ENCODE measurements at places on chromosomes 13 and 19. TPM values are rescaled to one million over a fixed set of nuclear protein-coding genes. Genes with fewer than 3 reads are reported as not detected.
A peak's percentile ranks its signal among the peaks of the same experiment; 100 is the strongest.

Gene KLK2
- total RNA-seq: 0.44 TPM

Gene ERICH6B
- not detected for total RNA-seq

Gene BBC3
- 14.6 TPM for total RNA-seq

Gene DIAPH3
- 30.1 TPM for total RNA-seq

Gene SHKBP1
- 136 TPM for total RNA-seq

Gene SIGLEC5
- total RNA-seq: not detected

Gene ERCC5
- 46.8 TPM for total RNA-seq

Gene ATP1A3
- 0.97 TPM for total RNA-seq

Gene C19orf85
- not detected for total RNA-seq

Gene DAND5
- total RNA-seq: not detected

DNA sequence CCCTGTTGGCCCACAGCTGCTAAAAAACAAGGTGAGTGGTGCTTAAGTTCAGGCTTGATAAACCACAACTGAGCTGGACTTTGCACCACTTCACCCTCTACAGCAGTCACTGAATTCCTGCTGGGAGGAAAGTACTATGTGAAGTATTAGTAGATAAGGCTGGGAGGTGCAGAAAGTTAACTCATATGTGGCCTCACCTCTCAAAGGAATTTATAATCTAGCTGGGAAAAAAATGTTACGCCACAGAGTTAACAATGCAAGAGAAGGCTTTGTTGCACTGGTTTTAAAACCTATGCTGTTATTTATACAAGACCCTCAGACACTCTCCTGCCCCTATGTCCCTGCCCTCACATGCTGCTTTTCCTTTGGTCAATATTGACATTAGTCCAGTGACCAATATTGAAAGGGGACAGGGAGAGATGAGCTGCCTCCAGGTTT is 60.9 kb downstream of the LIG4 start:
- H3K27ac ChIP-seq: no peak overlapping the region
- no peaks in the 10 kb centered on the region for H3K36me3 ChIP-seq
- no peak for DNase-seq
- no peaks in the 10 kb centered on the region for H3K27me3 ChIP-seq

DNA sequence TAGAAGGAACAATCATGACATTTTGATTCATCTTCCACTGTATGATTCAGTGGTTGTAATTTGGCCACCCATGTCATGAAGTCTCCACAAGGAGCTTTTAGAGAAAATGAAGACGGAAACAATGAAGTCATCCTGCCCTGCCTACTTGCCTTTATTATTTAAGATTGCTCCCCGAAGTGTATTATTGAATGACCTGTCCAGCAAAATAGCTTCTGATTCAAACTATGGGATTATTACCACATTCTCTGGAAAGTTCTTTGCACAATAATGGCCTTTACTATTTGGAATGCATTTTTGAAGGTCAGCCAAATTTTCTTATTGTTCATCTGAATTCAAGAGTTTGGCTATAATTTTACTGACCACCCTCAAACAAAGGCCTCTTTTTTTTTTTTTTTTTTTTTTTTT is 77.8 kb upstream of the RFC3 start:
- peaks cover 27% of the 10 kb centered on the region for H3K4me1 ChIP-seq
- no peaks in the 10 kb centered on the region for H3K27me3 ChIP-seq
- no peaks in the 10 kb centered on the region for H3K36me3 ChIP-seq
- H3K27ac ChIP-seq: no peak overlapping the region

- no peaks in the 10 kb centered on the region for H3K27me3 ChIP-seq
- DNase-seq: no peak
- H3K4me3 ChIP-seq: no peak overlapping the region
- H3K27ac ChIP-seq: no peak overlapping the region
These were observed 61.2 kb upstream of the EDNRB start for GRCh38 chr13:77979721-77980385.

DNA sequence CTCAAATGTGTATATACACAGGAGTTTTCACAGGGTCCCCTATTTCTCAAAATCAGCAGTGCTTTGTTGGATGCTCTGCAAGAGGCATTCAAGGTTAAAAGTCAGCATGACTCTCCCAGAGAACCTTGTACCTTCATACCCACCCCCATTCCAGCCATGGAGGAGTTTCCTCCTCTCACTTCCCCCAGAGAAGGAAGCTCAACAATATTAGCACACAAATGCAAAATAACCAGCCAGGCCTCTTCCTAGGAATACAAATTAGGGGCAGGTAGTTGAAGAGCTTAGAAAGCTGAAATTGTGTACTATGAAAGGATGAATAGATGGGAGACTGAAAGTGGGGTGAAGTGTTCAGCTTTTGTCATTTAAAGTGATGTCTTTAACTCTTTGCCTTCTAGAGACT is 43.8 kb downstream of the SPRY2 start:
- no peaks in the 10 kb centered on the region for H3K36me3 ChIP-seq
- no peaks in the 10 kb centered on the region for H3K27me3 ChIP-seq
- no peak overlapping the region for H3K27ac ChIP-seq
- DNase-seq: no peak
- H3K4me1 ChIP-seq: no peaks in the 10 kb centered on the region

- peak overlapping the region; percentile 56 for H3K27ac ChIP-seq
- DNase-seq: no peak
- peak overlapping the region; percentile 67 for H3K4me3 ChIP-seq
- H3K36me3 ChIP-seq: no peaks in the 10 kb centered on the region
These were observed 85.8 kb upstream of the UBL3 start for GRCh38 chr13:29936051-29936813.

DNA sequence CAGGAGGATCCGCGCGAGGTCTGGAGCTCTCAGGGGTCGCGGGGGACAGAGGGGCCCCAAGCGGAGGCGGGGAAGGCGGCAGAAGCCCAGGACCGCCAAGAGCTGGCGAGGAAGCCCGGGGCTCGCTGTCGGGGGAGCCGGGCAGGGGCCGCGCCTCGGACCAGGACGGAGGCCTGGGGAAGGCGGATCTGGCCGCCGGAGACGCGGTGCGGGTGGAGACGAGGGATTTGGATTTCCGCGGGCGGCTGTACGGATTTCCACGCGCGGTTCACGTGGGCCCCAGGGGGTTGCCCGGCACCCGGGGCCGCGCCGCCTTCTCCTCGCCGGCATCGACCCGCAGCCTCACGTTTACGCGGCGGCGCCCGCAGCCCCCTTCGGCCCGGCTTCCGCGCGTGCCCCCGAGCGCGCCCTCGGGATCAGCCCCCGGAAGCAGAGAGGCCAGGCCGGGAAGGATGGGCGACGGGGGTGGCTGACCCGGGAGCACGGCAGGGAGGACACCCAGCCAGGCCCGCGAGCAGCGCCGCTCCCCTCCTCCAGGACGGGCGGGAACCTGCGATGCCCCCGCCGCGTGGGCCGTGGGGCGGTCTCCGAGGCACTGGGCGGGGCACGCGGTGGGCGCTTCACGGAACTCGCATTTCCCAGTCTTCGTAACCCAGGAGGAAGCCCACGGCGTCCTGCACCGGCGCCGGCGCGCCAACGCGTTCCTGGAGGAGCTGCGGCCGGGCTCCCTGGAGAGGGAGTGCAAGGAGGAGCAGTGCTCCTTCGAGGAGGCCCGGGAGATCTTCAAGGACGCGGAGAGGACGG is 4.7 kb downstream of the F7 start:
- peaks cover 3% of the 10 kb centered on the region for H3K36me3 ChIP-seq
- no peak overlapping the region for H3K4me3 ChIP-seq
- peaks cover 5% of the 10 kb centered on the region for H3K27me3 ChIP-seq
- H3K4me1 ChIP-seq: no peaks in the 10 kb centered on the region

- peaks cover 18% of the 10 kb centered on the region for H3K4me1 ChIP-seq
- H3K36me3 ChIP-seq: peaks cover 41% of the 10 kb centered on the region
- DNase-seq: peak; percentile 21
- no peaks in the 10 kb centered on the region for H3K27me3 ChIP-seq
- H3K4me3 ChIP-seq: peak overlapping the region; percentile 97
- peak overlapping the region; percentile 97 for H3K27ac ChIP-seq
These were observed 630 bp downstream of the NUCB1 start for GRCh38 chr19:48900477-48901406.

- no peak overlapping the region for H3K4me3 ChIP-seq
- no peak overlapping the region for H3K27ac ChIP-seq
- H3K27me3 ChIP-seq: no peaks in the 10 kb centered on the region
- no peak for DNase-seq
- no peaks in the 10 kb centered on the region for H3K4me1 ChIP-seq
These were observed 7.5 kb downstream of the ZNF835 start for GRCh38 chr19:56663931-56664500.

DNA sequence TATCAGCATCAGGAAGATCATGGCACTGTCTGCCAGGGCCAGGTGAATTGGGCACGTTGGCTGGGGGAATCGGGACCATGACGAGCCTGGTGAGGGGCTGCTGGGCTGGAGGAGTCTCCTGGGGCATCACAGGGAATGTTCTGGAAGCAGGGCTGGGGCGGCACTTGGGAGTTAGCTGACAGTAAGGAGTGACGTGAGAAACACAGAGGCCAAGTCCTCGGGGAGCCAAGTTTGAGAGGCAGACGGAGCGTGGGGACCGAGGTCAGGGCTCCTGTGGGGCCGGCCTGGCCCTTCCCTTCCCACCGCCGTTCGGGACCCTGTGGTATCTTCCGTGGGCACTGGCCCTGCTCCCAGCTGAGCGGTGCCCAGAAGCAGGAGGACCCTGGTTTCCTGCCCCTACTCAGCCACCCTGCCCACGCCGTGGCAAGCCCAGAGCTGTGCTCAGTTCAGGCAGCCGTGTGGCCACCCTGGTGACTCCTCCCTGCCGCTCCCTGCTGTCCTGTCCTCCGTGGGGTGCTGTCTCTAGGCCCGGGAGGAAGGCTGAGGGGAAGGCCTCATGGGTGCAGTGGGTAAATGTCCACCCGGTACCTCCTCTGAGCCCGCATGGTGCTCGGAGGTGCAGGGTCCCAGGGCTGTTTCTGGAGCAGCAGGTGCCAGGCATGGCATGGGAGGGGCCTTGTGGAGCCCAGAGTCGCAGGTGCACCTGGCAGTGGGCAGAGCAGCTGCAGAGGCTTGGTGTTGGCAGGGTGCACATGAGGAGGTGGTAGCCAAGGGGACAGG is 25.2 kb downstream of the CRTC1 start:
- DNase-seq: no peak
- H3K4me3 ChIP-seq: no peak overlapping the region
- no peaks in the 10 kb centered on the region for H3K36me3 ChIP-seq
- H3K27me3 ChIP-seq: peaks cover 8% of the 10 kb centered on the region

GRCh38 chr19:17765069-17765618 is 13.9 kb downstream of the FCHO1 start:
- no peak overlapping the region for H3K27ac ChIP-seq
- peaks cover 5% of the 10 kb centered on the region for H3K4me1 ChIP-seq
- no peaks in the 10 kb centered on the region for H3K27me3 ChIP-seq
- H3K36me3 ChIP-seq: peaks cover 63% of the 10 kb centered on the region
- H3K4me3 ChIP-seq: no peak overlapping the region

DNA sequence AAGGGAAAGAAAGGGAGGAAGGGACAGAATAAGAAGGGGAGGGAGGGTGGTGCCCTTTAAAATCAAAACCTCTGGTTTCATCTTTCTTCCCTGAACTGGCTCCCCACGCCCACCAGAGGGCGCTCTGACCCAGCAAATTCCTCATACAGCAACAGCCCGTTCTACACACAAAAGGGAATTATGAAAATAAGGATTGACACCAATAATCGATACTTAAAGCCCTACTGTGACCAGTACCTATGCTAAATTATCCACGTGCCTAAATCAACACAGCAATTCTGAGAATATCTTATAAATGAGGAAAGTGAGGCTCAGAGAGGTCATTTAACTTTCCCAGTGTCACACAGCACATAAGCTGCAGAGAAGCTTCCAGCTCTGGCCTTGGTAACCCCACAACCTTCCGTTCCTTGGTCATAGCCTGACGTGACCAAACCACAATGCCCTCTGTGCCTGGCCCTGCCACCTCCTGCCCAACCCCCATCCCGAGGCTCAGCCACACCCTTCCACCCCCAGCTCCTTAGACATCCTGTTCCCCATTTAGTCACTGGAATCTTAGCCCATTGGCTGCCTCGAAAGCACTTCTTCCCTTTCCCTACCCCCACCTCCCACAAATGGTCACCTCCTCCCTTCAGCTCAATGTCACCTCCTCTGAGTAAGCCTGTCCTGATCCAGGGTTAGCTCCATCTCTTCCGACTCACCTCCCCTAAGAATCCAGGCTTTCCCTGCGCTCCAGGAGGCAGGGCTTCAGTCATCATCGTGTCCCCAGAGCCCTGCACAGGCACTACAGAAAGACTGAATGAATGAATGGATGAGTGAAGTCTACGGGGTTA is 34.2 kb upstream of the PNMA8B start:
- peaks cover 5% of the 10 kb centered on the region for H3K36me3 ChIP-seq
- no peak overlapping the region for H3K4me3 ChIP-seq
- H3K27me3 ChIP-seq: peaks cover under 1% of the 10 kb centered on the region
- H3K27ac ChIP-seq: no peak overlapping the region

GRCh38 chr13:112690283-112690929 is 568 bp downstream of the ATP11A start:
- H3K4me1 ChIP-seq: peaks cover 46% of the 10 kb centered on the region
- H3K27me3 ChIP-seq: no peaks in the 10 kb centered on the region
- peak overlapping the region; percentile 62 for H3K27ac ChIP-seq
- H3K4me3 ChIP-seq: peak overlapping the region; percentile 87
- DNase-seq: peak; percentile 22

- peaks cover 3% of the 10 kb centered on the region for H3K4me1 ChIP-seq
- H3K4me3 ChIP-seq: no peak overlapping the region
- no peak for DNase-seq
- no peaks in the 10 kb centered on the region for H3K27me3 ChIP-seq
- H3K36me3 ChIP-seq: no peaks in the 10 kb centered on the region
These were observed 28.9 kb downstream of the NBEA start for GRCh38 chr13:34970961-34971360.

DNA sequence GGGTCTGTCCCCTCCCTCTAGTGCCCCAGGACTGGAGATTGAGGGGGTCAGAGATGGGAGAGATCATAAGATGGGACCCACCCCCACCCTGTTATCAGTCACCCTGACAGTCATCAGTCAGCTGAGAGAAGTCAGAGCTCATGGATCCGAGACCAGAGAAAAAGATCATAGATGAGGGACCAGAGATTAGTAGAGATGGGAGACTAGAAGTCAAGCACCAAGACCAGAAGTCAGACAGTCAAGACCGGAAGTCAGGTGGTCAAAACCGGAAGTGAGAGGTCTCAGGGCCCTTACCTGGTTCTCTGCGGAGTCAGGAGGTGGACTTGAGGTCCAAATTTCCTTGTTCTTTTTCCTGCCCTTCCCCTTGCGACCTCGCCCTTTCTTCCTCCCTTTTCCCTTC is 7.0 kb downstream of the COL5A3 start:
- H3K27ac ChIP-seq: no peak overlapping the region
- H3K4me1 ChIP-seq: peaks cover 13% of the 10 kb centered on the region
- DNase-seq: no peak

GRCh38 chr19:52296773-52297600 is at the start of gene ZNF480:
Gene ZNF480, plus strand, starts transcription at chr19:52297169. Its CDS starts 3,244 bp downstream, at chr19:52300413.
- peak within 1 kb of the TSS; percentile 94 for H3K27ac ChIP-seq
- H3K4me1 ChIP-seq: peaks cover 14% of the 10 kb centered on the region

- no peak overlapping the region for H3K27ac ChIP-seq
- no peaks in the 10 kb centered on the region for H3K4me1 ChIP-seq
- H3K27me3 ChIP-seq: peaks cover 47% of the 10 kb centered on the region
- DNase-seq: no peak
- H3K36me3 ChIP-seq: no peaks in the 10 kb centered on the region
These were observed 146.8 kb downstream of the KCNRG start for GRCh38 chr13:50162001-50162400.

- peaks cover 1% of the 10 kb centered on the region for H3K4me1 ChIP-seq
- no peak overlapping the region for H3K27ac ChIP-seq
- H3K27me3 ChIP-seq: no peaks in the 10 kb centered on the region
These were observed 13.3 kb upstream of the ZNF681 start for GRCh38 chr19:23771761-23772674.
